ENCODE measurements at places on chromosomes 3 and 15. TPM values are rescaled to one million over a fixed set of nuclear protein-coding genes. Genes with fewer than 3 reads are reported as not detected.

The SLC22A14 gene
- 0.36 TPM for total RNA-seq

The HGD gene
- total RNA-seq = not detected

The FAM3D gene
- not detected for total RNA-seq

The SLC12A1 gene
- not detected for total RNA-seq

The COL6A5 gene
- total RNA-seq = not detected

The ISG20 gene
- 6.6 TPM for total RNA-seq

The PHLDB2 gene
- total RNA-seq = 47.8 TPM

The PLA2G4D gene
- not detected for total RNA-seq

The LRRN1 gene
- total RNA-seq = 2.8 TPM

The WNT5A gene
- 9.7 TPM for total RNA-seq

The TGM5 gene
- not detected for total RNA-seq

GRCh38 chr15:50281427-50281826 lies 15.9 kb upstream of the HDC start:
- no peak overlapping the region for H3K27ac ChIP-seq
- no peak for DNase-seq
- peaks cover 2% of the 10 kb centered on the region for H3K27me3 ChIP-seq
- no peak overlapping the region for H3K4me3 ChIP-seq
- no peaks in the 10 kb centered on the region for H3K36me3 ChIP-seq

DNA sequence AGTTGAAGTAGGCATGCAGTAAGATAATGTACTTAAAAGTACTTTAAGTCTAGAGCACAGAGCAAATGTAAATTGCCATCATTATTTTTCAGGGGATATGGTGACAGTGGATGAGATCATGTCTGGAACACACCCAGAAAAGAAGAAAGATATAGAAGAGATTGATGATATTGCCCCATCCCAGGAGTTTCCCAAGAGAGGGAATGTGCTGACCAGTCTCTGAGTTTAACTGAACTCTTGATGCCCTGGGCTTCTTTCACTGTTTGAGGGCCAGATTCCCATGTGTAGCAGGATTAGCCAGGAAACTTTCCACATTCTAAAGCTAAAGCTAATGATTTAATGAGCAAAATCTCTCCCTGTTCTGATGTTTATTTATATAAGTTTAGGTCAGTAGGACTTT lies 366.8 kb upstream of the UMPS start:
- H3K27me3 ChIP-seq = peaks cover 5% of the 10 kb centered on the region
- peaks cover 42% of the 10 kb centered on the region for H3K36me3 ChIP-seq
- H3K27ac ChIP-seq = no peak overlapping the region
- peaks cover 38% of the 10 kb centered on the region for H3K4me1 ChIP-seq

GRCh38 chr15:33500432-33501195 lies 189.8 kb downstream of the RYR3 start:
- H3K27ac ChIP-seq = no peak overlapping the region
- no peak for DNase-seq
- H3K36me3 ChIP-seq = no peaks in the 10 kb centered on the region
- H3K4me1 ChIP-seq = no peaks in the 10 kb centered on the region
- no peak overlapping the region for H3K4me3 ChIP-seq

GRCh38 chr15:62083194-62084154 lies 16.7 kb downstream of the C2CD4A start:
- H3K36me3 ChIP-seq = peaks cover 4% of the 10 kb centered on the region
- no peaks in the 10 kb centered on the region for H3K27me3 ChIP-seq
- DNase-seq = no peak

GRCh38 chr3:9500108-9501050 lies 53.2 kb downstream of the LHFPL4 start:
- H3K36me3 ChIP-seq = peaks cover 6% of the 10 kb centered on the region
- peak overlapping the region; percentile 77 for H3K4me3 ChIP-seq
- DNase-seq = peak; percentile 96
- peak overlapping the region; percentile 36 for H3K27ac ChIP-seq
- H3K4me1 ChIP-seq = peaks cover 9% of the 10 kb centered on the region

- no peak for DNase-seq
- H3K27me3 ChIP-seq = peaks cover 23% of the 10 kb centered on the region
- peak overlapping the region; percentile 86 for H3K4me3 ChIP-seq
Measured at GRCh38 chr15:96337365-96338023, 7.0 kb downstream of the NR2F2 start.

- H3K4me1 ChIP-seq = no peaks in the 10 kb centered on the region
- no peak overlapping the region for H3K4me3 ChIP-seq
- no peak for DNase-seq
- H3K27ac ChIP-seq = no peak overlapping the region
Measured at GRCh38 chr3:22228705-22229104, 477.7 kb upstream of the ZNF385D start.

GRCh38 chr3:63910001-63910400 lies 2.2 kb downstream of the SCAANT1 start:
- H3K27ac ChIP-seq = no peak overlapping the region
- H3K27me3 ChIP-seq = peaks cover 5% of the 10 kb centered on the region
- H3K4me1 ChIP-seq = peaks cover 24% of the 10 kb centered on the region
- no peak overlapping the region for H3K4me3 ChIP-seq

GRCh38 chr15:48304398-48304797 lies 26.8 kb upstream of the DUT start:
- DNase-seq = no peak

DNA sequence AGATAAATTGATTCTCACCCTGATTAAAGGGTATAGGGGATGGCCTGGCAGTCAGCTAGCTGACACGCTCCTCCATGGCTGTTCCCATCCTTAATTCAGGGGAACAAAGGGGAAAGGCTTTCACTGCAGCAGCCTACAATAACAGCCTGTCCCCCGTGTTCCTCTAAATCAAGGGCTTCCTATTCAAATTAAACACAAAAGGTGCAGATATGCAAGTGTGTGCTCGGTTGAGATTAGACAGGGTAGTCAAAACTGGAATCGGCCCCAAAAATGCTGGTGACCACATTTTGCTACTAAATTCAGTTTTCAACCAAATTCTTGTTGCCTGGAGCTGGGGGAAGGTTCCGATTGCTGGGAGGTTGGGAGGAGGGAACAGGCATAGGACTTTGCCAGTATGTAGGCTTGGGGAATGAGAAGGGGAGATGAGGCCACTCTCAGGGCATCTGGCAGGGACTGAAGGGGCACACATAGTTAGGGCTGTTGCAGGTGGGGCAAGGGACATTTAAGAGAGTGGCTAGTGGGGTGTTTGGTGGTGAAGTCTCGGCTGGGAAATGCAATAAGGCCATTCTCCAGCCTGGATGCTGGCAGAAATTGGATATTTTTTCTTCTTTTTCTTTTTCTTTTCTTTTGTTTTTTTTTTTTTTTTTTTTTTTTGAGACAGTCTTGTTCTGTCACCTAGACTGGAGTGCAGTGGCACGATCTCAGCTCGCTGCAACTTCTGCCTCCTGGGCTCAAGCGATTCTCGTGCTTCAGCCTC lies 32.9 kb upstream of the CTSH start:
- peaks cover 19% of the 10 kb centered on the region for H3K27me3 ChIP-seq
- no peak overlapping the region for H3K27ac ChIP-seq
- DNase-seq = no peak
- H3K36me3 ChIP-seq = no peaks in the 10 kb centered on the region

DNA sequence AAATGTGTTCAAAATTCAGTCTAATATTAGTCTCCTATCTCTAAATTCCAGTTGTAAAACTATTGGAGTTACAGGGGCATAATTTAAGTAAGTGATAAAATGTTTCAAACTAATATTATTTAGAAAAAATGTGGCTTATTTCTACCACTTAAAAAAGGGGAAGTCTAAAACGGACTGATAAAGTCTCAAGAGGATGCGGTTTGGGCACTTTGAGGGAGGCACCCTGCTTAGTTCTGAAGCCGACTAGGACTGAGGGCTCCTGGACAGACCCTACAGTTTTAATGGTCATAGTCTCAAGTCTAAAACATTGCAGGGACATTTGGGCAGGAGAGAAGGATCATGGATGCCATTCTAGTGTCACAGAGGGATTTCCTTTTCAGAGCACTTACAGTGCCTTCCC lies 566.3 kb downstream of the NR2F2 start:
- H3K27me3 ChIP-seq = peaks cover 3% of the 10 kb centered on the region
- no peak overlapping the region for H3K27ac ChIP-seq
- no peak for DNase-seq
- no peak overlapping the region for H3K4me3 ChIP-seq
- H3K4me1 ChIP-seq = no peaks in the 10 kb centered on the region

- H3K4me3 ChIP-seq = peak overlapping the region; percentile 51
- peaks cover 51% of the 10 kb centered on the region for H3K4me1 ChIP-seq
Measured at GRCh38 chr3:177359593-177360357, 162.5 kb upstream of the TBL1XR1 start.

DNA sequence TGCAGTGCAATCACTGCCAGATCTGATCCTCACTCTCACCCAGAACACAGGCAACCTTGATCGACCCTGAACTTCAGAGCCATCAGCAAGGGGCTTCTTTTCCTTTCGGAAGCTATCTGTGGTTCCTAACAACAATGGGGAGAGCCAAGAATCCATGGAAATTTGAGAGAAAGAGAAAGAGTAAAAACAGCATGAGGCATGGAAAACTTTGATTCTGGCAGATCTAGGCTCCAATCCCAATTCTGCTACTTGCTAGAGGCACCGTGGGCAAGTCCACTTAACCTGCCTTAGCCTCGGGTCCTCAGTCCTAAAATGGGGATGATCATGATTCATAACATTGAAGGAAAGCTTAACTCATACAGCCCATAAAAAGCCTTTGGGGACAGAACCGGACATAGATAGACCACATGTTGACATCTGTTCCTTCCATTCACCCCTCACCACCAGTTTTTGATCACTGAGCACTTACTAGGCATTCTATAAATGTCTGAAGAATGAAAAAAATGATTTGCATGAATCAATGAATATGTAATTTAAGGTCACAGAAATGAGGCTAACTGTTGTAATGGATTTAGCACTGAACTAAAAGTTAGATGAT lies 605.7 kb upstream of the CFAP20DC start:
- H3K4me3 ChIP-seq = no peak overlapping the region
- H3K36me3 ChIP-seq = no peaks in the 10 kb centered on the region
- no peak overlapping the region for H3K27ac ChIP-seq
- no peak for DNase-seq

- DNase-seq = no peak
- peaks cover 12% of the 10 kb centered on the region for H3K36me3 ChIP-seq
- no peak overlapping the region for H3K27ac ChIP-seq
- peaks cover 10% of the 10 kb centered on the region for H3K4me1 ChIP-seq
Measured at GRCh38 chr15:69459066-69459465, 6.4 kb downstream of the RPLP1 start.

GRCh38 chr3:101177577-101177976 lies 142.8 kb downstream of the IMPG2 start:
- H3K36me3 ChIP-seq = no peaks in the 10 kb centered on the region
- DNase-seq = no peak
- H3K4me3 ChIP-seq = no peak overlapping the region
- H3K4me1 ChIP-seq = peaks cover 5% of the 10 kb centered on the region

- H3K36me3 ChIP-seq = peaks cover 41% of the 10 kb centered on the region
- no peak overlapping the region for H3K4me3 ChIP-seq
- H3K27ac ChIP-seq = no peak overlapping the region
- DNase-seq = no peak
- H3K4me1 ChIP-seq = no peaks in the 10 kb centered on the region
Measured at GRCh38 chr15:43808960-43809678, 8.7 kb downstream of the HYPK start.

DNA sequence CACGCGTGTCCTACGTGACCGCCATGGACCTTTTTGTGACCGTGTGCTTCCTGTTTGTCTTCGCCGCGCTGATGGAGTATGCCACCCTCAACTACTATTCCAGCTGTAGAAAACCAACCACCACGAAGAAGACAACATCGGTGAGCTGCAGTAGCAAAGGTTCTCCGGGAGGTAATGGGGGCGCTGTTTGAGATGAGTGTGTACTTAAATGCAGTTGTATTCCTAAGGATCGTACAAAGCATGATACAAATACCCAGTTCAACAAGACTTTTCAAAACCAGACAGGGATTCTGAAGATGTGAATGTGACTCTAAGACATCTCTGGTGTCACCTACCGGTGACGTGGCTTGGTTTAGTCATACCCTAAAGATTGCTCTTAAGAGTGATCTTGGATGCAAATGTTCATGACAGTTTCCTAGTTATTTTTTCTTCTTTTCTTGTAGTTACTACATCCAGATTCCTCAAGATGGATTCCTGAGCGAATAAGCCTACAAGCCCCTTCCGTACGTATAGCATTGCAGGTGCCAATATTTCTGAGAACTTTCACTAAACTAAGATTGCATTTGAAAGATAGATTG lies 556.6 kb downstream of the GABRG3 start:
- H3K27ac ChIP-seq = no peak overlapping the region
- H3K36me3 ChIP-seq = no peaks in the 10 kb centered on the region
- no peak overlapping the region for H3K4me3 ChIP-seq
- H3K4me1 ChIP-seq = no peaks in the 10 kb centered on the region

DNA sequence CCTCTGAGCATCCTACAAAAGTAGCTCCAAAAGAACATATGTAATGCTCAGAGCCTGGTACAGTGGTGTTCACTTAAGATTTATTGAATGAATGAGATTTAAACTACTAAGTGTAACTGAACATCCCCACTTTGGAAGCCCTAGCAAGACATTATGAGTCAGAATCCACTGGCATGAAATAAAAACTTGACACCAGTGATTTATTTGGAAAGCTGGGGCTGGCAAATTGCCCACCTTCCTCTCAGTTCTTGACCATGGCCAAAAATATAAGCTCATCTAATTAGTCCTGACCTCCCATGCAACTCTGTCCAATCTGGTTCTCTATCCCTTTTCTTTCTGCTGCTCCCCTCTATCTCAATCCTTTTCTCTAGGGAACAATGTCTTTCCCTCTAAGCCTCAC lies 418.0 kb downstream of the PLCL2 start:
- H3K4me1 ChIP-seq = peaks cover 7% of the 10 kb centered on the region
- peaks cover 2% of the 10 kb centered on the region for H3K27me3 ChIP-seq
- no peak overlapping the region for H3K4me3 ChIP-seq
- H3K36me3 ChIP-seq = no peaks in the 10 kb centered on the region
- no peak overlapping the region for H3K27ac ChIP-seq

GRCh38 chr3:9401986-9402385 lies 4.6 kb downstream of the SETD5 start:
- peak overlapping the region; percentile 98 for H3K27ac ChIP-seq
- H3K36me3 ChIP-seq = peaks cover 18% of the 10 kb centered on the region
- H3K4me3 ChIP-seq = peak overlapping the region; percentile 4
- DNase-seq = no peak

- H3K4me3 ChIP-seq = no peak overlapping the region
- peaks cover 4% of the 10 kb centered on the region for H3K27me3 ChIP-seq
- peaks cover 23% of the 10 kb centered on the region for H3K4me1 ChIP-seq
- no peaks in the 10 kb centered on the region for H3K36me3 ChIP-seq
- DNase-seq = peak; percentile 56
Measured at GRCh38 chr15:80242132-80242769, 9.8 kb downstream of the CTXND1 start.

DNA sequence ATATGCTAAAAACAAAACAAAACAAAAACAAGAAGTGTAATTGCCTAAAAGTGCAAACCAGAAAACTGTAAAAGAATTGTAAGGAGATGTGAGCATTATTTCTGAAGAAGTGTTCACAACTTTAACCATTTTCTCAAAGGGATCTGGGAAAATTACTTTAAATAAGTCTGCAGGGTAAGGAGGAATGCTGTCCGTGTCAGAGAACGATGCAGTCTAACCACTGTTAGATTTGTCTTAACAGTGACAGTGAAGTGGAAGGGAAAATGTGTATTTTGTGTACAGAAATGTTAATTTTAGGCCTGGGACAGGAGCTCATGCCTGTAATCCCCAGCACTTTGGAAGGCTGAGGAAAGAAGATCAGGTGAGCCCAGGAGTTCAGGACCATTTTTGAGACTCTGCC lies 95.7 kb downstream of the DLG1 start:
- H3K4me3 ChIP-seq = no peak overlapping the region
- no peaks in the 10 kb centered on the region for H3K36me3 ChIP-seq
- DNase-seq = no peak
- no peak overlapping the region for H3K27ac ChIP-seq

Measured in endothelial cell (in vitro differentiated cells).